ENCODE measurements at places on chromosomes 7 and 10.

GRCh38 chr7:77308792-77309191 is 107.4 kb downstream of the GSAP start:
- no peak for DNase-seq

DNA sequence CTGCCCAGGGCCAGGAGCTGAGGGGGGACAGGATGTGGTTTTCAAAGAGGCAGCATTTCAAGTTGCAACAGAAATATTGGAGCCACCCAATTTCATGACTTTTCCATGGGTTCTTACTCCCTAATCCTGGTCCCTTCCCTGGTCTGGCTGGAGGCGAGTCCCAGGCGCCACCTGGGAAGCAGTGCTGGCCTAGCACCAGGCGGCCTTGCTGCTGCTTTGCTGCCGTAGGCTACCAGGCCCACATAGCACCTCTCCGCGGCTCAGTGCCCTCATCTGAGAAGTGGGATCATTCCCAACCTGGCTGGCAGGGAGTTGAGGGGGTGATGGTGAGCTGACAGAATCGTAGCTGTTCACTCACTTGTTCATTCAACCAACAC is 33.7 kb downstream of the ZMIZ1 start:
- DNase-seq: no peak

DNA sequence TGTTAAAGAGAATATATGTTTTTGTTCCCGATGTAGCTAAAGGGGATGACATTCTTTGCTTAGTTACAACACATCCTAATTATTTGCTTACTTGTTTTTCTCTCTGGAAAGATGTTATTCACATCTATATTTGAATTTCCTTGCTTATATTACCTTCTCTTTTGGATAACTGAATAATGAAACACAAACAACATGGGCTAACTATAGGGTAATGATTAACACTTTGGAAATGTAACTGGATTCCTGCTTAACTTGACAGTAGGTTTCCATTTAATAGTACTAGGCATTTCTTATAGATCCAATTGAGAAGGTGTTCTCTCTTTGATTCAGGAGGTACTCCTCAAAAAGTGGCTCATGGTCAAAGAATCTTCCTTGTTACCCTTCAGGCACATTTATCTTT is 141.1 kb downstream of the CCSER2 start:
- DNase-seq: no peak

DNA sequence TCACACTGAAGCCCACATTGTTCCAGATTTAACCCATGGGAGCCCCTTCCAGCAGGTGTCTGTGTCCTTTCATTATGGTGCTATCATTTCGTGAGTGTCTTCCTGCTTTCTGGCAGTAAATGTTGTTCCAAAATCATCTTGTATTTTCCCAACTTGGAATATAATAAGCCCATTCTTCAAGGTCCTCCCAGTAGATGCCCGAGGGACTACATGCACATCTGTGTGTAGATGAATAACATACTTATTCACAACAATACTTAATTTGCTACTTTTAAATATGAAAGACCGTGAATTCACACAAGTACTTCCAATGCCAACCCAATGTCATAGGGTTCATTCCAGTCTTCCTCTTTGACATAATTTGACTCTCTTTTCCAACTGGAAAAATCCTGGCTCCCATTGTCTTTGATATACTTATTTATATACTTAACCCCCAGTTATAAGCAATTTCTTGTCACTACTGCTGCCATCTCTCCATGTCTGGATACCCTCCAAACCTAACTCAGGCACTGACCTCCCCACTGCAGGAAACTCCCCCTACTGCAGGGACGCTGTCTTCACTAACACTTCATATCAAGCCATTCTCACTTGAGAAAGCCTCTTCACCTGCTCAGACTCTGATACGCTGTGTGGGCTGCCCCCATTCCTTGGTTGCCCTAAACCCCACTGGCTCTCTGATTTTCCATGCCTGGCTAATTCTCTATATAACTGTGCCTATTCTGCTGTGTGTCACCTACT is 1119.2 kb downstream of the CNTNAP2 start:
- DNase-seq: no peak

- no peak for DNase-seq
Observed at GRCh38 chr7:94588075-94588474, 67.9 kb downstream of the SGCE start.

- no peak for DNase-seq
Observed at GRCh38 chr7:24301703-24302102, 17.7 kb downstream of the NPY start.

DNA sequence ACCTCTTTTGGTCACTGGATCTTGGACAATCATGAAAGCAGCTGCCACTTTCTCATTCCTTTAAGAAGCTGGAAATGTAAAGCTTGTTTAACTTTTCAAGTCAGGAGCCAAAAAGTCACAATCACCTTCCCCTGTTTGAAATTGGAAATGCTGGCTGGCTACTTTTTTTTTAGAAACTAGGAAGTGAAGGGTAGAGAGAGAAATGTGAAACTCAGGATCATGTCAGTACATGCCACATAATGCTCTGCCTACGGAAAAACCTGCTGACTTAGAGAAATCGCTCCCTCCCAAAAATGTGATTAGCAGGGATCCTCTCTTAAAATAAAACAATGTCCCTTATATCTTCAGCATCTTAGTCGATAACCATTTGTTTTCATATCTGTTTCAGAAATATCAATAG is 188.4 kb upstream of the C7orf33 start:
- DNase-seq: no peak

DNA sequence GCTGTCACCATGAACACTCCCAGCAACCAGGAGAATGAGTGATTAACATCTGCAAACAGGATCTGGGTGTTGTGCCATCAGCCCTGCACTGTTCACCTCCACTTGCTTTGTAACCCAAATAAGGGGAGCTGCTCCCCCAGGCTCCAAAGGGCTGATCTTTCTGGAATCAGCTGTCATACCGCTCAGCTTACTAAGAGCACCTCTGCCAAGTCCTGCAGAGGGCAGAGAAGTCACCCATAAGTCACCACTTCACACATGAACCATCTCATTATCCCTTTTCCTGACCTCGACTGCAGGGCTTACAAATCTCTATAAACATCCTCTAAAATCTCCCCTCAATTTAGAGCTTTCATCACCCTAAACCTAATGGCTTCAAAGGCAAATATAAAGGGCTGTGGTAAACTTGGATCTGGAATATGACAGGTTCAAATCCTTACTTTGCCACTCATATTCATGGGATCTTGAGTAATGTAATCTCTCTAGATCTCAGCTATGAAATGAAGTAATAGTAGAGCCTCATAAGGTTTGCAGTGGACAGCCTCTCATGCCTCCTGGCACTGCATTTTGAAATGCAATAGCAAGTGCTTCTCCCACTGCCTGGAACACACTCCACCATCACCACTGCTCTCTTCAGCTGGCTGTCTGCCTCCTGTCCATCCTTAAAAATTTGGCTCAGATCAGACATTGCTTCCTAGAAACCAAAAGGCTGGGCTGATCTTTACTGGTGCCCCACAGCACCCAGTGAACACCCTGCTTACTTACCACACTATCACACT is 38.8 kb downstream of the ERLIN1 start:
- DNase-seq: no peak

DNA sequence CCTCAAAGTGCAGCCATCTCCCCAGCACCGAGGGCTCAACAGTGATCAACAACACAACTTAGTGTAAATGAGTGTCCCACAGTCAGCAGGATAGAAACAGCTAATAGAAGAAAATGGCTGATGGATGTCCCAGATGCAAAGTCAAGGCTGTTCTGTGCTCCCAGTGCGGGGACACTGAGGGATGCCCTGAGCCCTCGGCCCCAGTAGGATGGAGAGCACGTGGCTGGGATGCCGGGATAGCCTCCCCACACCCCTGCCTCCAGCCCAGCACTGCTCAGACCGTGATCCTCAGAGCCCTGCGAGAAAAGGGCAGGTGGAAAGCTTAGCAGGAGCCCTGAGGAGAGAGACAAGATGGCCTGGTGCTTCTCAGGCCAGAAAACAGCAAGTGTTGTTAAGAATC is 243.9 kb upstream of the TCERG1L start:
- DNase-seq: no peak

DNA sequence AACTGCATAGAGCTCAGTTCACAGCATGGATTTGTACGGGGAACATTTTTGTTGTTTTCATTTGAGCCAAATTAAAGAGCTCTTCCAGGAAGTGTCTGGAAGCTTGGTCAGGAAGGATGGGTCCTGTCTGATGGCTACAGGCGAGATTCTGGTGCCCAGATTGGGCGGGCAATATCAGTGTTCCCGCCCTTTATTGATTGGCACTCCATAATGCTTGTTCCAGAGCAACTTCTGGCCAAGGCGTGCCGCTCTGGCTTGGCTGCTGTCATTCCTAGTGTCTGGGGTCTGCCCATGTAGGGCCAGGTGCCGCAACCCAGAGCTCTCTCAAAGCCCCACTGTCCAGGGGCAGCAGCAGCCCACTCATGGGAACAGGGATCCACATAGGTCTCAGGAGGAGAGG is 45.9 kb downstream of the RAMP3 start:
- no peak for DNase-seq

GRCh38 chr10:62749093-62749683 is 55.3 kb upstream of the ADO start:
- DNase-seq: no peak

- DNase-seq: no peak
Observed at GRCh38 chr7:107884066-107884818, 6.7 kb upstream of the DLD start.

GRCh38 chr10:113019692-113020474 is 69.8 kb downstream of the TCF7L2 start:
- DNase-seq: no peak

DNA sequence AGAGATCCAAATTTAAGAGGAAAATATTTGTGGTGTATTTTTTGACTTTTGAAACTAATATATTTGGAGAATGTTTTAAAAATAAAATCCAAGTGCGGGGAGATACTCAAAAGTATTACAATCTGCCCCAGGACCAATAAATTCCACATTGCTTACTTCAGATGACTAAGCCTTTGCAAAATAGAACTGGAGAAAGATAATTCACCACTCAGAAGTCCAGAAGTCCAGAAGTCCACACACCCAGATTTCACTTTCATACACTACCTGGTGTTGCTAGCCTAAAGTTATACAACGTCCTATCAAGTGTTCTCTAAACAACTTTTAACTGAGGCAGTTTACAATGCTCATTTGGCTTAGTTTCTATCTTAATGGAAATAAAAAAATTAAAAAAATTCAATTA is 487.0 kb upstream of the SEMA3D start:
- no peak for DNase-seq

DNA sequence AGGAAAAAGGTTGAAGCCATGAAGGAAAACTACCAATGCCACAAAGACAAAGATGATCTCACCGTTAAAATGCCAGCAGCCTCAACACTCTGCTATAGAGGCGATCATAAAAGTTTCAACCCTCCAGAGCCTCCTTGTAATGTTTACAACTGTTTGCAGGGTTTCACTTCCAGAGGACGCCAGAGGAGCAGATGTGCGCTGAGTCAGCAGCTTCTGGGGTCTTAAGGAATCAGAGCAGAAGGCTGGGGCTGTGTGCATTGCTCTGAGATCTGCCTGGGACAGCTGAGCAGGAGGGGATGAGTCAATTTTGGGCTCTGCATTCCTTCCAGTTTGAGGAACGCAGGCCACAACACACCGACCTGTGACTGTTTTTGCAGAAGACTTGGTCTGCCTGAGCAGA is 98.3 kb downstream of the TMEM130 start:
- DNase-seq: no peak

DNA sequence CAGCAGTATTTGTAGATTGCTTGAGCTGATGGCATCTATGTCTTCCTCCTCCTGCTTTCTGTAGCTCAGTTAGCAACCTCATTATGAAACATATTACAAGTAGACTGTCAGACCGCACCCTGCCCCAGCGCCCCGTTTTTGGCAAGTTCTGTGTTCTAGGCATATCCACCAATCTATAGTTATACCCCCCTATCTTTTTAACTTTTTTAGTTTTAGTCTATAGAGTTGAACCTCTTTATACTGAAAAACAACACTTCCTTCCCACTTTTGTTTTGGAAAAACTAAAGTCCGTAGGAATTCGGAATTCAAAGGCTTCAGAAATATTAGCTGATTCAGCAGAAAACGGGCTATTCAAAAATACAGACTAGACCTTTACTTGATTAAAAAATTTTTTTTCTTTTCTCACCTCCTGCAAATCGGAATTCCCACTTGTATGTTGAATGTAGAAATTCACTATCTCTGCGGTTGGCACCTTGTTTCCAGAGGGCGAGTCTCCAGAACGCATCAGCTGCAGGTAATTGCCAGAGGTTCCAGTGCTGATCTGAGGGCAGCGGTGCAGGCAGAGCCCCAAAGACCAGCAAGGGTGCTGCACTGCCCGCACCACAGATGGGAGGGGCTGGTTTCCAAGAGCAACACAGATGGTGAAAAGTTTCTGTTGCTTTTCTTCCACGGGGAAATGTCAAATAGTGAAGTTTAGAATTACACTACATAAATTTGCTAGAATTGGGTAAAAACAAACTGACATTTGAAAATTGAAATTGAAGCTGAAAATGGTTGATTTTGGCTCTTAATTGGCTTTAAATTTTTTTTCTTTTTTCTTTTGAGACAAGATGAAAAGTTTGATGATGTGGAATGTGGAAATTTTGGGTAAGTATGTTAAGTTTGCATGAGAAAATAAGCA is 2.2 kb upstream of the FZD8 start:
- DNase-seq: no peak

DNA sequence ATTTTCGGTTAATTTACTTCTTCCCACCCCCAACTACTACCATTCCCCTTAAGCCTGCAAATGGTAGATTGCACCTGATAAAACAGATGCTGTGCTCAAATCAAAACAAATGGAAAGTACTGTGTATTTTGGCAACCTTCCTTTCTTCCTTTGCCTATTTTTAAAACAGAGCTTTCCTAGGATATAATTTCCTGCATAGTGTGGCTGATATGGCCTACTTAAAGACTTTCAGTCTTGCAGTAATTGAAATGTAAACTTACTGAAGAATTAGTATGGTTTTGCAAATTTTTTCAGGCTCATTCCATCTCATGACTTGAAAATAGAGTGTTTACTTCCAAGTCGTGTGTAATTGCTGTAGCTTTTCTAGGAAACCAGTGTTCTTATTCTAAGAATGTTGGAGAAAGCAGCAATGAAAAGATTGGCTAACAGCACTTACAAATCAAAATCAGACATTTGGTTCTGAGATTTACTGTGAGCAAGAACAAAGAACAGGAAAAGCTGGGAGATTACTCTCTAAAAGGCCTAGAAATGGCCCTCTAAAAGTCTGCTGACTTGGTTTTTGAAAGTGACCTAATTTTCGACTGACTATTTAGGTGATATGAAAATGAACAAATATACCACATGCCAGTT is 52.0 kb downstream of the REEP3 start:
- no peak for DNase-seq

- DNase-seq: no peak
Observed at GRCh38 chr10:74510594-74510993, 315.8 kb upstream of the KAT6B start.

- no peak for DNase-seq
Observed at GRCh38 chr10:93819520-93819919, 61.8 kb downstream of the LGI1 start.

DNA sequence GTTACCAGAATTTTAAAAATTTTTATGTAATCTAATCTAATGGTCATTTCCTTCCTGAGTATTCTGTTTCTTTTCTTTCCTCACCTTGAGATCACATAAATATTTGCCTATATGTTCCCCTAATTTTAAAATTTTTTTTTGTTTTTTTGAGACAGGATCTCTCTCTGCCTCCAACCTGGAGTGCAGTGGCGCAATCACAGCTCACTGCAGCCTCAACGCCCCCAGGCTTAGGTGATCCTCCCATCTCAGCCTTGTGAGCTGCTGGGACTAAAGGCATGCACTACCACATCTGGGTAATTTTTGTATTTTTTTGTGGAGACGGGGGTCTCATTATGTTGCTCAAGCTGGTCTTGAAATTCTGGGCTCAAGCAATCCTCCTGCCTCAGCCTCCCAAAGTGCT is 4.1 kb upstream of the PROSER2 start:
- no peak for DNase-seq

Data from esophagus squamous epithelium (tissue), 5 donors.